ENCODE measurements at places on chromosomes 2 and 18.

DNA sequence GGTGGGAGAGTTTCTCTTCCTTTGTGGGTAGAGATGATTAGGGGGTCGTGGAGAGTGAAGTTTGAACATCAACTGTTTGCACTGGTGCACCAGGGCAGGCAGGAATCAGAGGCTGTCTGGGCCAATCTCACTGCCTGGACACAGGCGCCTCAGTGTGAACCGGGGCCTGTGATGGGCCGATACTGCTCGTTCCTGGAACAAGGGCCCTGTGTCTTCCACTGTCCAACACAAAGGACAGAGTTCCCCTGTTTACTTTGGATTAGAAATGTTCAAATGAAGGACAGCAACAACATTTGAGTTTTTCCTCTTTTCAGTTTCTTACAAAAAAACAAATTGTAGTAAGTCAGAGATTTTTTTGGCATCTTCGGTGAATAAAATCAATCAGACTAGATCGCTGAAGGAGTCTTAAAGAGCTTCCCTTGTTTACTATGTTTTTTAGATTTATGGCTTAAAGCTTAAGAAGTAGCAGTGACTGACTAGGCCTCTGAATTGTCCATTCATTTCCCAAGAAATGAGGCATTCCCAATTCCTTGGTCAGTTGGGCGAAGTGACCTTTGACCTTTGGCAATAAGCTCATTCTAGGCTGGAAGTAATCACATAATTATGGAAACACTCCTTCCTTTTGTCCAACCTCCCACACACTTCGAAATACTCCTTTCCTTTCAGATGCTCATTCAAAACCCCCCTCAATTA is 11.6 kb upstream of the TGFA start:
- DNase-seq: no peak

GRCh38 chr2:120861576-120862191 is 126.0 kb downstream of the GLI2 start:
- DNase-seq: no peak

DNA sequence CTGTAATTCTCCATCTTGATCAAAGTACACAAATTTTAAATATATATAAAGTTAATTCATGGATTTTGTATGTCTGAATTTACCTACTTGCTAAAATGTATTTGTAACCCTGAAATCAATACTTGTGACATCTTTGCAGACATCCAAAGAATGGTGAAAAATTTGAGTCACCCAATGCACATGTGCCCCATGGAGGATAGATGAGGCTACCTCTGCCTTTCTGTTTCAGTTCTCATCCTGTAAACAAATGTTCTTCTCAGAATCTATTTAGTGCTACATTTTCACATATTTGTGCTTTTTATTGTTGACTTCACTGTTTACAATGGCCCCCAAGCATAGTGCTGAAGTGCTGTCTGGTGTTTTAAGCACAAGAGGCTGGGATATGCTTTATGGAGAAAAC is 171.5 kb downstream of the LRATD1 start:
- no peak for DNase-seq

DNA sequence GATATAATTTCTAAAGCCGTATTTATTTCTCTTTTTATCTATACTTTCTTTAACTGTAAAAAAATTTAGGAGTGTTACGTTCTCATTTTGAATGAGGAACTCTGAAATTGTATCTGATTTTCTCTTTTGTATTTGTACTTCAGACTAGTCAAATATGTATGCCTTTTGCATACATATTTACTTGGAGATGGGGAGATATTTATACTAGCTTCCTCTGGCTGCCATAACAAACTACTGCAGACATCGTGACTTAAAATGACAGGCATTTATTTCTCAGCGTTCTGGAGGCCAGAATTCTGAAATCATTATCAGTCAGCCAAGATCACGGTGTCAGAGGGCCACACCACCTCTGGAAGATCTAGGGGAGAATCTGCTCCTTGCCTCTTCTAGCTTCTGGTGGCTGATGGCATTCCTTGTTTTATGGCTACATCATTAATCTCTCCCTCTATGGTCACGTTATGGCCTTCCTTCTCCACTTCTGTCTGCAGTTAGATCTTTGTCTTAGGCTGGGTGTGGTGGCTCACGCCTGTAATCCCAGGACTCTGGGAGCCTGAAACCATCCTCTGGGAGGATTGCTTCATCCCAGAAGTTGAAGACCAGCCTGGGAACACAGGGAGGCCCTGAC is 8.2 kb downstream of the LCLAT1 start:
- no peak for DNase-seq

DNA sequence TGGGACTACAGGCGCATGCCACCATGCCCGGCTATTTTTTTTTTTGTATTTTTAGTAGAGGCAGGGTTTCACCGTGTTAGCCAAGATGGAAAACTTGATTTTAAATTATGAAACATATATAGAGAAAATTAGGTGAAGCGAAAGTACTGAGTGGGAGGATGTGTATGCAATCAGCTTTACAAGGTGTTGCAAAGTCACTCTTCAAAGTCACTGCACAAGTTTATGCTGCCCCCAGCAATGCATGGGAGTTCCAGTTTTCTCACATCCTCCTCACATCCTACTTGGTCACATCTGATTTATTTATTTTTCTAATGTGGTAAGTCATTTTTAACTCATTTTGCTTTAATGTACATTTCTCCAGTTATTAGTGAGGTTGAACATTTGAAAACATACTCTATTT is 49.2 kb upstream of the CHN1 start:
- DNase-seq: no peak

DNA sequence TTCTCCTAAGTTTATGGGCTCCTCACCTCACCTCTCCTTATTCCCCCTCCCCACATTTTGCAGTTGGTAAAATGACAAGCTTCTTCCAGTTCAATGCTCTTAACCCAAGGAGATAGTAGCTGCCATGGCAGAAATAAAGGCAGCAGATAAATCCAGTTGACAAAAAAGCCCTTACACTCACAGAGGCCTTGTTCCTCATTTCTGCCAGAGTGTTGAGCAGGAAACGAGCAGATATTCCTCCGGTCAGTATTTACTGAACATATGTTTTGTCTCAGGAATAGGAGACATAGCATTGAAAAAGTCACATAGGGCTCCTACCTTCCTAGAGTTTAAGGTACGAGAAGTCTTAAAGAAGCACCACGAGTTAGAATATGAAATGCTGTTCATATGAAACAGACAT is 493.7 kb upstream of the TNP1 start:
- no peak for DNase-seq

- no peak for DNase-seq
These were observed 77.8 kb upstream of the STK17B start for GRCh38 chr2:196249171-196249570.

DNA sequence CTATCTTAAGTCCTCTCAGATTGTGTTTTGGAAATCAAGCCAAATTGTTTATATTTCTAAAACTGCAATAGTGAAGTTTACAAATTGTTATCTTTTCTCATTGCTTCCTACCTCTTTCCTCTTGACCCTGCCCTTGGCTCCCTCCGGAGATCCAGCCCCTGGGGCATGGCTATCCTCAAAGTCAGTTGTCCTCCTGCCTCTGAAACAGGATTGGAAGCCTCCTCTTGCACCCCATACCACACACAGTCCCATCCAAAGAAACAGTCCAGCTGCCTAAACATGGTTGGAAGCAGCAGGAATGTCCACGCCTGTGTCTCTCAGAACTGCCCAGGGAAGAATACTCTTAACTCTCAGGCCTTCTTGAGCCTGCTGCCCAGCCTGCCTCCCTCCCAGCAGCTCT is 30.1 kb upstream of the COL6A3 start:
- DNase-seq: no peak

GRCh38 chr2:69077252-69077950 is 64.4 kb downstream of the ANTXR1 start:
- no peak for DNase-seq

DNA sequence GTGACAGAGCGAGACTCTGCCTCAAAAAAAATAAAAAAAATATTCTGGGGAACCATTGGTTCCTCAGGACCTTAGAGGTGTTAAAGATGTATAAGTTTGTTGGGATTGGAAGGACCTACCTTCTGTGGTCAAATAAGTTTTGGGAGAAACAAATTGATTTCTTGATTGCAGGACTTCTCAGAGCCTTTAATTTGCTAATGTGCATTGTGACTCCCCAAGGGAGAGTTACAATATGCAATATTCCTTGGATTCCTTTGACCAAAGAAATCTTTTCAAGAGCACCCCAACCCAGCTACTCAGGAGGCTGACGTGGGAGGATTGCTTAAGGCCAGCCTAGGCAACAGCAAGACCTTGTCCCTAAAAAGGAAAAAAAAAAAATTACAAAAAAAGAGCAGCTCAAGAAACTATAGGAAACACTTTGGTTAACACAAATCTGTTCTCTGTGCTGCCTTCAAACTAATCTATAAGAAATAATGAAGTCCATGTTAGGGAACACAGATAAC is 6.5 kb downstream of the NAGK start:
- DNase-seq: no peak

- no peak for DNase-seq
These were observed 39.4 kb upstream of the ZNF638 start for GRCh38 chr2:71292159-71292558.

- DNase-seq: no peak
These were observed 139.0 kb upstream of the LINC00305 start for GRCh38 chr18:64287926-64288325.

DNA sequence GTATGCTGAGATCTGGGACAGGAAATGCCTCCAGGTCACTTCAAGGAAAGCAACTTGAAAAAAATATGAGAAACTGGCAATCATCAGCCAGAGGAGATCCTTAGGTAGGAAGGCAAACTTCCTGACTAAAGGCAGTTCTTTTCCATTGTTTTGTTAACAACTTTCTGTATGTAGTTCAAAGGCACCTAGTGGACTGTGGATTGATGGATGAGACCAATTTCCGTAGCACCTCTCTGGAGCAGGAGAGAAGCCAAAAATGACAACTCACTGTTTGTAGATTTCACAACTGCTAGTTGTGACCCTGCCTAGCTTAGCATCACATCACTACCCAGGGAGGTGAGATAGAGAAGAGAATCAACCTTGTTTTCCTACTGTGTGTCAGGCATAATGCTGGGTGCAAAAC is 21.8 kb upstream of the NOSTRIN start:
- DNase-seq: no peak

- no peak for DNase-seq
These were observed 36.8 kb downstream of the SLC66A2 start for GRCh38 chr18:79914614-79915160.

- DNase-seq: no peak
These were observed 32.1 kb upstream of the ZNF638 start for GRCh38 chr2:71299507-71299906.

DNA sequence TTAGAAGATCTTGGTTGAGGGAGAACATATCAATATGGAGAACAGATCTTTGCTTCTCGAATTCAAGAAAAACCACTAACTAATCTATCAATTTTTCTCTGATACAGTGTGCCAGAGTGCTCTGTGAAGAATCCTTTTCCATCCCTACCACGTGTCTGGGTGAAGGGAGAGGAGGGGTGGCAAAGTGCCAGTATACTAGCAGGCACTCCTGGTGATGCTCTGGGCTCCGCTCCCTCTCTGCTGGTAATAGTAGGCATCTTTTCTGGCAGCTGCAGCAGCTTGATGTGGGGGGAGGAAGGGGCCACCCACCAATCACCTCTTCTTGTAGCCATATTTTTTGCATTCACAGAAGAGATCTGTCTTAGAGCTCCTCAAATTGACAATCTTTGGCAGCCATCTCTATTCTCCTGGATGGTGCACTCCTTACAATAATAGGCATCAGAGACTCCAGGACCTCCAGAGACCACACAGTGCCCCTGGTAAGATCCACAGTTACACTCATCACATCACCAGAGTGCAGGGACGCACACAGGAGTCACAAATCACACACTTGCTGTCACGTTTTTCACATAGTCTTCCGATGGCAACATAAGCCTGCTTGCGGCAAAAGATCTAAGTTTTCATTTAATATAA is 15.7 kb downstream of the STK39 start:
- DNase-seq: no peak

- no peak for DNase-seq
These were observed 39.1 kb upstream of the DNMT3A start for GRCh38 chr2:25380586-25381375.

DNA sequence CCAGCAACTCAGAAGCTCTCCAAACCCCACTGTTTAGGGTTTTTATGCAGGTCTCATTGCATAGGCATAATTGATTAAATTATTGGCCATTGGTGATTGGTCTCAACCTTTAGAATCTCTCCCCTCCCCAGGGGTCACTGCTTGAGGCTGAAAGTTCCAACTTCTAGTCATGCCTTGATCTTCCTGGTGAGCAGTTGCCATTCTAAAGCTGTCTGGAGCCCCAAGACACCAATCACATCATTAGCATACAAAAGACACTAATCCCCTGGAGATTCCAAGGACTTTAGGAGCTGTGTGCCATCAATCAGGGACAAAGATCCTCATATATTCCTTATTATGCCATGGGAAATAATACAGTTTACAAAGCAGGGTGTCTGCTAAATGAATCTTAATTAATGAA is 863.4 kb upstream of the KLHL29 start:
- no peak for DNase-seq

DNA sequence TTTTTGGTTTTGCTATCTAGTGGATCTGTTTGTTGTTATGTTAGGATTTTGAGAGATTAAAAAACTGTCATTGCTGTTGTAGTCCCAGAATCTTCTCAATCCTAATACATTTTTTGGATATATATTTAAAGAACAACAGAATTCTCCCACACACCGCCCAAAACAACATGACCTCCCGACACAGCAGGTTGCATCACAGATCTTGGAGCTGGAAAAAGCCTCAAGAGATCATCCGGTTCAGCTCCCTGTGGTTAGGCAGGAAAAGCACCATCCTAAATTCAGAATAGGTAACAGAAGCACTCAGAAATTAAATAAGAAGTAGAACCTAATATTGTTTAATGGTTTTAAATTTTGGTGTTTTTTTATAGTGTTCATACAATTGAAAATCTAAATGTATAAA is 251.4 kb upstream of the STON1 start:
- DNase-seq: no peak

DNA sequence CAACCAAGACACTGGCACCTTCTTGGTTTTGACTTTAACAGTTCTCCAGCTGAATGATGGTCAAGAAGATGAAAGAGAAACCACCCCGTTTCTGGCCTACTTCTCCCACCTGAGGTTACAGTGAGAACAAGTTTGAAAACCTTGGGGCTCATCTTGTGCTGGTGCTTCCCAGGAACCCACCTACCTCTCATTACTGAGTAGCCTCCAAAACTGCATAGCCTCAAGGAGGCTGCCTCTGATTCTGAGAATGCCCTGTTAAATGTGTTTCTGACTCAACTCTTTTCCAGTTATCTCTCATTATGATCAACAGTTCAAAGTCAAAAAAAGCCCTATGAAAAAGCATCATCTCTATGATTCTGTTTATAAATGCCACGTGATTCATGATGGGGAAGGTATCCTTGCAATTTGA is 121.9 kb downstream of the CACNB4 start:
- DNase-seq: no peak

DNA sequence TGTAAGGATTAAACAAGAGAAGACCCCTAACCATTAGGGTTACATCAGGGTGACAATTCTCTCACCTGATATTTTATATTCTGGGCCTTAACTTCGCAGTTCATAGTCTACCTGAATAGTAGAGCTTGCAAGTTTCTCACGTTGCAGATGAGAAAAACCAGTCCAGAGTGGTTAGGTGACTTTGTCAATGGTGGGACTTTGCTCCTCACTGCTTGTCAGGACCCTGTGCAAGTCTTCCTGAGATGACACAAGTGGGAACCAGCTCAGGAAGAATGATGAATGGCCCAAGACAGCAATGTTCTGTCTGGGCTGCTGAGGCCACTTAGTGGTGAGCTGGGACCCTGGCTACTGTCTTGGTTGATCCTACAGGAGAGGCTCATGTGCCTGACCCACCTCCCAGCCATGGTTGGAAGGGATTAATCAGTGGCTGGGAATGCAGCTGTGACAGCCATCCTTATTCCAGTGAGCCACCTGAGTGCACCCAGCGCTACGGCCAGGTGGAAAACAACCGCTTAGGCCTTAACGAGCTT is 16.9 kb downstream of the LGALSL start:
- DNase-seq: no peak

All from stimulated activated CD8-positive, alpha-beta memory T cell treated with anti-CD3 and anti-CD28 coated beads, Interleukin-12 subunit alpha, Interleukin-12 subunit beta, amount 100 ng/mL, for 1 hour (primary cell).